ENCODE measurements at places on chromosomes 6 and 20. TPM values are rescaled to one million over a fixed set of nuclear protein-coding genes. Genes with fewer than 3 reads are reported as not detected.
A peak's percentile ranks its signal among the peaks of the same experiment; 100 is the strongest.

DNA sequence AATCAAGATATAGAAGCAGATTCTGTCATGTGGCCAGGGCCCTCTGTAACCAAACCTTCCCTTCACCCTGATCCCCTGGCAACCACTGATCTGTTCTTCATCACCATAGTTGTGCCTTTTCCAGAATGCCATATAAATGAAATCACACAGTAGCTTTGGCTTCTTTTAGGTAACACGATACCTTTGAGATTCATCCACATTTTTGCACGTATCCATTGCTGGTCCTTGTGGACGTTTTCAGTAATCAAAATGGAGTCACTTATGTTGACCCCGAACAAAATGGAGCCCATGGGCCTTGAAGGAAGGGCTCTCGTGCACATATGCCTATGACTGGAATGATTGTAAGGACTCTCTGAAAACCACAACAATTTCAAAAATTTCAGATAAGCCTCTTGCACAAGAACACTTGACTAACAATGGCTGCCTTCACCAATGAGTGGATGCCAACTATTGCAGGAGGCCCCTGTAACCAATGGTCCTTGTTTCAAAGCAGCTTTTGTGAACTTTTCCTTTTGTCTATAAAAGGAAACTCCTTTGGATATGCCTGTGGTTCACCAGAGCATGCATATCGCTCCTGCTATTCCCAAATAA lies 84.3 kb upstream of the RALY start:
- no peak for DNase-seq
- no peak overlapping the region for H3K4me3 ChIP-seq
- H3K4me1 ChIP-seq: peaks cover 14% of the 10 kb centered on the region
- H3K27ac ChIP-seq: peak overlapping the region; percentile 9

DNA sequence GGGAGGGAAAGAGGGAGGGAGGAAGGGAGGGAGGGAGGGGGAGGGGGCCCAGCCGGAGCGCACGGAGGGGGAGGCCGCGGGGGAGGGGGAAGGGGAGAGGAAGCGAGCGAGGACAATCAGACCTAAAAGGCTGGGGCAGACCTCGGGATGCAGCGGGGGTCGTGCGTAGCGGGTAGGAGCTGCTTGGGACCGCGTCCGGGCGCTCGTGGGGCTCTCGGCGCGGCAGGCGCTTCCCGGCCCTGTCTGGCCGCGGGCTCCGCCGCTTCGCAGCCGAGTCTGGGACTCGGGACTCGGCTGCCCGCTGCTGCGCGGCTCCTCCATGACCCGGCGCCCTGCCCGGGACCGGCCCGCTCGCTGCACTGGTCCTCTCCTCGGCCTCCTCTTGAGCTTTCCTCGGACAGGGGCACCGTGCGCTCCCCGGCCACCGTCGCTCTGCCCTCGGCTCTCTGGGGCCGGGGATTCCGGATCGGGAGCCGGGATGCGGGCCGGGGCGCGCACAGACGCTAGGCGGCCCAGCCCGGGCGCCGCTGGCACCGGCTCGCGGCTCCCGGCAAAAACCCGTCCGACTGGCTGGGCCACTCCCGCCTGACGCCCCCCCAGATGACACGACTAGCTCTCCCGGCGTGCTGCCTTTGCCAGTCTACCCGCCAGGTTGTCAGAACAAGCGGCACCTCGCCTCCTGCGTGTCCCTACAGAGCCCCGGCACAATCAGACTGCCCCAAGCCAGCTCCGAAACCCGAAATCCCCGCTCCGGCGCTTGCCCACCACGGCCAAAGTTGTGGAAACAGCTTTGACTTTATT lies 2.2 kb downstream of the TFAP2A start:
- H3K4me3 ChIP-seq: peak overlapping the region; percentile 74
- peak overlapping the region; percentile 8 for H3K27ac ChIP-seq

DNA sequence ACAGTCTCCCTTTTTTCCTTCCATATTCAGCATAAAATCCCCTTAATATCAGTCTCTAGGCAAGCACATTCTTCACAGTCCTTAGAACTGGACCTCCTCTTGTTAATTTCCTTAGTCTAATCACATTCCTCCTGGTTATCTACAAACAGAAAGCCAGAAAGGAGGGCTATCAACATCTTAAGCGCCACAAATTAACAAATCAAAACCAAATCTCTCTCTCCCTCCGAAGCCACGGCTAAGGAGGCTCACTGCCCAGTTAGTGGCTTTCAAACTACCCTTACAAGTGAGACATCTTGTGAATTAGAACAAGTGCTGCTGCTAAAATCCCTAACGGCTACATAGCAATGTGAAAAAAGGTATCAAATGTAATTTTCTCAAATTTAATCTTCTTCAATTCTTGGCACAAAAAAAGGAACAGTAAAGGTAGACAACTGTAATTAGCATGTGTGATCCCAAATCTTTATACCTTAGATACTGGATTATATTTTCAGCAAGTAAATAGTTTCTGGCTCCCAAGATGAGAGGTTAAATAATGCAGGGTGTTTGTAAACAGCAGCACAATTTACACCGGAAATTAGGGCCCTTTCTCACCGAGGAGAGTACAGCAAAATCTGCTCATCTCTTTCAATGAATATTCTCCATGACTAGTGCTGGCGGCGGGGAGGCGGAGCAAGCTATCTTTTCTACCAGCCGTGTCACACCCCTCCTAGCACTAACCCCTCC lies 1.4 kb upstream of the TRIM39 start:
- H3K4me1 ChIP-seq: peaks cover 69% of the 10 kb centered on the region
- DNase-seq: peak; percentile 26
- peak overlapping the region; percentile 98 for H3K27ac ChIP-seq
- peaks cover 12% of the 10 kb centered on the region for H3K36me3 ChIP-seq

ARG1 gene
- total RNA-seq: 0.22 TPM

DNA sequence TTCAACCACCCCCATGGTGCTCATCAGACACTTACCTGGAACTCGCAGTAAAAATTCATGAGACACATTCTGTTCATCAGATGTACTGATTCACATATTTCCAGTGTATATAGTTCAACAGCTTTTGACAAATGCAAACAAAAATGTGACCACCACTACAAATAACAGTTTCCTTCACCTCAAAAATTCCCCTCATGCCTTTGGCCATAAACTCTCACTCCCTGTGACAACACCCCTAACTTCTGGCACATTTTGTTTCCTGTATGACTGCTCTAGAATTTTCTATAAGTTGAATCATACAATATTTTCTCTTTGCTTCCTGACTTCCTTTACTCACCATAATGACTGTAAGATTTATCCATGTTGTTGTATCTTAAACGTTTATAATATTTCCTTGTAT lies 63.7 kb downstream of the C6orf118 start:
- no peaks in the 10 kb centered on the region for H3K36me3 ChIP-seq
- H3K27ac ChIP-seq: no peak overlapping the region
- peaks cover 11% of the 10 kb centered on the region for H3K27me3 ChIP-seq
- no peak for DNase-seq
- no peaks in the 10 kb centered on the region for H3K4me1 ChIP-seq
- no peak overlapping the region for H3K4me3 ChIP-seq

GINM1 gene
- 52.0 TPM for total RNA-seq
